ENCODE measurements at places on chromosomes 1 and 21.

DNA sequence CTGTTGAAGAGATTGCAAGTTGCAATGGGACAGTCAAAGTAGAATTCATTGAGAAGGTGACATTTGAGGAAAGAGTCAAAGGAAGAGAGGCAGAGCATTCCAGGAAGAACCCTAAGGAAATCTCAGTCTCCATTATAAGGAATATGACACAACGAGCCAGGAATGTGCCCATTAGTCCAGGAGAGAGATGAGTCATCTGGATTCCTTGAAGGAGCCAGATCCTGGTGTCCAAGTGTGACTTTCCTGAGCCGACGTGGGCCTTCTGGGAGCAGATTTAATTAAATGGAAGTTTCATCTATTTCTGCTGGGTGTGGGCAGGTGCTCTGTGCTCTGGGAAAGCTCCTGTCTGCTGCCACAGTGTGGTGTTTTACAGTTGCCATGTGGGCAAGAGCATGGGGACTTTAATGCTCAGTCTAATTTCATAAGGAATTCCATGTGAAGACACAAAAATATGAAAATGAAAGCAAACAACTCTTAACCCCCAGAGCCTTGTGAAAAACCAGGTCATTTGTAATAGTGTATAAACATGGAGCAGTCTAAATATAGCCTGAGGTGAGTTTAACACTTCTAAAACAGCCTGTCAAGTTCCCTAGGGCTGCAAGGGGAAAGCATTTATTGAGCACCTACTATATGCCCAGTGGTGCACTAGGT, 111.4 kb upstream of the ARTN start:
- DNase-seq: no peak

DNA sequence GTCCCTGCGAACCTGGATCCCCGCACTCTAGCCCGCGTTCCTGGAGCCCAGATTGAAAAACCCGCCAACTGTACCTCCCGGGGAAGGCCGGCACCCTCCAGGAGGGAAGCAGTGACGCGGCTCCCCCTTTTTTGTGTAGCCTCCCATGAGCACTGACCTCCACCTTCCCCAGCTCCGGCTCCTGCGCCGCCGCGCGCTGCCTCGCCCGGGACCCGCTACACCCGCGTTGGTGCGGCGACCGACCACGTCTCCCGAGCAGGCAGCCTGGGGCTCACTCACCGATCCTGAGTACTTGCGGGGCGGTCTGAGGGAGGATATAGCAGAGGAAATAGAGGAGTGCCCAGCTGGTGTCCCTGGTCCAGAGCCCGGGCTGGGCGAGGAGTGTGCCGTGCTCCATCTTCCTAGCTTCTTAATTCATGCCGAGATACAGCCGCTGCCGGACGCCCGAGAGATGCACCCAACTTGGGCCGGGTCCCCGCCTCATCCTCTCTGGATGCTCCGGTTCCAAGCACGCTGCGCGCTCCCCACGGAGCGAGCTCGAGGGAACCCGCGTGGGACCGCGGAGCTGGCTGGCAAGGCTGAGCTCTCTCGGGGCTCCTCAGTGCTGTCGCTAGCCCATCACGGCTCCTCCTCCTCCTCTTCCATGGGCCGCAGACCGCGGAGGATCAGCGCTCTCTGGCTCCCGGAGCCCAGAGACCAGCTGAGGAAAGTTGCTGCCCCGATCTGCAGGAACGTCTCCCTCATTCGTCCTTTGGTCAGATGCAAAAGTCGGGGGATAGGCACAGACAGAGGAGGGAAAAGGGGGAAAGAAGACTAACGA, 482 bp downstream of the GRIK1 start:
- no peak for DNase-seq

DNA sequence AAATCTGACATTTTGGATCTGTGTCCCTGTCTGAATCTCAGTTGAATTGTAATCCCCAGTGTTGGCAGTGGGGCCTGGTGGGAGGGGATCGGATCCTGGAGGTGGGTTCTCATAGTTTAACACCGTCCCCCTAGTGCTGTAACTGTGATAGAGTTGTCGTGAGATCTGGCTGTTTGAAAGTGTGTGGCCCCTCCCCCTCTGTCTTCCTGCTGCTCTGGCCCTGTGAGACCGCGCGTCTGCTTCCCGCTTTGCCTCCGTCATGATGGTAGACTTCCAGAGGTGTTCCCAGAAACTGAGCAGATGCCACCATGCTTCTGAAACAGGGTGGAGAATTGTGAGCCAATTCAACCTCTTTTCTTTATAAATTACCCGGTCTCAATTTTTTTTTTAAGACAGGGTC, 25.0 kb downstream of the AGPAT3 start:
- DNase-seq: no peak

DNA sequence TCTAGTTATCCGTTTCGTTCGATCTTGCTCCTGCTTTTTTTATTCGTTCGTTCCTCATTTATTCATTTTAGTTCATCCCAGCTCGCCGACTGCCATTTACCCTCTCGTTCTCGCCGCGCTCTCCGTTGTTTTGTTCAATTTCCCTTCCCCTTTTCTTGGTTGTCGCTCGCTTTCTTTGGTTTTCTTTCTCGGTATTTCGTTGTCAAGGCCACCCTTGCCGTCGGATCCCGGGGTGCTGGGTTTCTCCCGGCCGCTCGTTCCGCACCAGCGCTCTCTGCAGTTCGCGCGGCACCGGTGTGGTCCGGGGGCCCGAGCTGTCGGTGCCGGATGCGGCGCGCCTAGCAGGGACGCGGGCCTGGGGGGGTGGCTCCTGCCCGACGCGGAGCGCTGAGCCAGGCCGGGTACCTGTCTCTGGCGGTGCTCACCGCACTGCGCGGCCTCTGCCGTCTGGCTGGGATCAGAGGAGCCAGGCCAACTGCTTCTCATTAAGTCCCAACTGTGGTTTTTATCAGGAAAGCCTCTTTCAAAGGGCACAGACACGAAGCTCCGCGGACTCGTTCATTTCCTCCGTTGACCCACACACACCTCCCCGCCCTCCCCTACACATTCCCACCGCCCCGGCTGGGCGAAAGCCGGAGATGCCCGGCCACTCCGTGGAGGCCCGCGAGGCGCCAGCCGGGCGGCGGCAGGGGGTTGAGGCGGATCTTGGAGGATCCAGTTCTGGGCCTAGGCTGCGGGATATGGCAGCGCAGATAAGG, 1.6 kb downstream of the ALX3 start:
- DNase-seq: no peak
